Panc1 (cell line): ENCODE measurements at places on chromosomes 5 and 9.

DNA sequence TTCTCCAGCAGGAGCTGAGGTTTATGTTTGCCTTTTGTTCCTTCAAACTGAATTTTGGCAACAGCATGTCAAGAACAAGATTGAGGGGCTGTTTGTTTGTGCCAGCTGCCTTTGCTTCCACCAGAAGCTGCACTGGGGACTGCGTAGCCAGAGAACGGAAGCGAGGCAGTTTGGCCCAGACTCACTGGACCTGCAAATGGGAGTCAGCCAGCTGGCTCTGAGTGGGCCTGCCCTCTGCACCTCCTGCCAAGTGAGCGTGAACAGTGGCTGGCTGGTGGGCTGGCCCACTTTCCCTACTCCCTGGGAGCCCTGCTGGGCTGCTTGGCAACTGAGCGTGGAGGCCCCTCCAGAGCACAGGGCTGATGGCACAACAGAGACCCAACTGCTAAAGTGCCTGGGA is 111.6 kb downstream of the GALNT10 start:
- no peak overlapping the region for H3K4me3 ChIP-seq
- no peaks in the 10 kb centered on the region for H3K27me3 ChIP-seq
- H3K27ac ChIP-seq: no peak overlapping the region
- H3K36me3 ChIP-seq: no peaks in the 10 kb centered on the region
- no peaks in the 10 kb centered on the region; the same call in 1 of the 2 replicates for H3K4me1 ChIP-seq

DNA sequence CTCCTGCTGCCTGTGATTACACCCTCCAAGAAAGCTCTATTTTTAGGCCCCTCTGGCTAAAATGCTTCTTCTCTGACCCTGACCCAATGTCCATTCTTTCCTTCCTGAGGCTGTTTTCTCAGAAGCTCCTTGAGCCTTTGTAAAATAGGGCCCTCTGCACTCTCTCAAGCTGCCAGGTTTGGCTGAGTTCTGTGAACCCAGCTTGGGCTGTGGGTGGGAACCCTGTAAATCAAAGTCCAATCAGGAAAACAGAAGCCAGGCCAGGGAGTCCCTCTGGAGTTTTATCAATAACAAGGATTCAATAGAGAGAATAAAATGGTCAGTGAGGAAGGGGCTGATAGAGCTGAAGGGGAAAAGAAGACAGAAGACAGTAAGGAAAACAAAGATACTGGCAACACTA is 43.7 kb upstream of the ERCC6L2 start:
- no peak for DNase-seq
- no peaks in the 10 kb centered on the region for H3K36me3 ChIP-seq
- no peaks in the 10 kb centered on the region for H3K4me1 ChIP-seq
- no peak overlapping the region for H3K27ac ChIP-seq
- H3K27me3 ChIP-seq: no peaks in the 10 kb centered on the region; the same call in 1 of the 2 replicates

DNA sequence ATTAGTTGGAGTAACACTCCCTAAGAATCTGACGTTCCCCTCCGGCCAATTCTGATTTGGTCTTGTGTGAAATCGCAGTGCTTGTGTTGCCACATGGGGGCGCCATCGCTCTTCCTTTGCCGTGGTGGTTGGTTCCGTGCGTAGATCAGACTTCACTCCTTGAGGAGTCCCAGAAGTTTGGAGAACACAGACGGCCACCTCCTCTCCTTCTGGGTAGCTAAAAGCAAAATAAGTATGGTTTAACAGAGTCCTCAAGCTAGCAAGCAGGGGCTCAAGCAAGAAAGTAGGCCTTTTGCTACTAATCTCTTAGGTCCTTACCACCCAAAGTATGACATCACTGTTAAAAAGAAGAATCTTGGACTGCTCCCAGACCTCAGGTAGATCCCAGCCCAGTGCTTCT is 59.5 kb downstream of the HSPA4 start:
- no peak overlapping the region for H3K4me3 ChIP-seq
- H3K27ac ChIP-seq: no peak overlapping the region
- H3K4me1 ChIP-seq: peaks cover 9% of the 10 kb centered on the region
- no peaks in the 10 kb centered on the region for H3K27me3 ChIP-seq

- no peaks in the 10 kb centered on the region for H3K4me1 ChIP-seq
- H3K27ac ChIP-seq: no peak overlapping the region
- no peaks in the 10 kb centered on the region for H3K36me3 ChIP-seq
- no peak overlapping the region for H3K4me3 ChIP-seq
- H3K27me3 ChIP-seq: no peaks in the 10 kb centered on the region
These were observed 303.6 kb downstream of the FBXL17 start for GRCh38 chr5:108078345-108078744.

- DNase-seq: no peak
- H3K36me3 ChIP-seq: no peaks in the 10 kb centered on the region
- peaks cover 5% of the 10 kb centered on the region; the same call in 1 of the 2 replicates for H3K27me3 ChIP-seq
- H3K27ac ChIP-seq: no peak overlapping the region
- H3K4me1 ChIP-seq: 0 out of 2 replicates have a peak, but pooled peaks cover 4% of the 10 kb centered on the region
These were observed 1.9 kb upstream of the RNF180 start for GRCh38 chr5:64163746-64164145.

- no peaks in the 10 kb centered on the region; the same call in 1 of the 2 replicates for H3K36me3 ChIP-seq
- no peaks in the 10 kb centered on the region for H3K27me3 ChIP-seq
- no peak overlapping the region for H3K4me3 ChIP-seq
- no peak for DNase-seq
- no peaks in the 10 kb centered on the region for H3K4me1 ChIP-seq
These were observed 9.5 kb downstream of the NUDT2 start for GRCh38 chr9:34338665-34339385.

DNA sequence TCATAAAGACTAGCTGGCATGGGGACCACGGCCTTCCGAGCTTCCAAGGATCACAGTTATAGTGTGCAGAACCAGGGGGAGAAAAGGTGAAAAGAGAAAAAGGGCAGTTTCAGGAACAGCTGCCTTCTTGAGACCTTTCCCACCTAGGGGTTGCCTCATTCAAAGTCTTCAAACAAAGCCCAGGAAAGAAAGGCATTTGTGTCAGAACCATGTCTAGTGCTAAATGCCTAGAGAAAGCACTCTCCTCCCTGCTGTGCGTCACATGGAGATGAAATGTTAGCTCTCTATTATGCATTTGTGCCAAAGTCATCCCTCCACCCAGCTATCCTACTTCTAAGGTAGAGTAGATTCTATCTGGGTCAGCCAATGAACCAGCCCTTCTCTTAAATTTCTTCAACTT is 1037.3 kb upstream of the WWC1 start:
- H3K4me1 ChIP-seq: no peaks in the 10 kb centered on the region
- no peak overlapping the region for H3K4me3 ChIP-seq
- H3K27me3 ChIP-seq: no peaks in the 10 kb centered on the region
- no peaks in the 10 kb centered on the region for H3K36me3 ChIP-seq
- DNase-seq: no peak
- H3K27ac ChIP-seq: no peak overlapping the region

GRCh38 chr5:140631831-140632365 is 1.1 kb downstream of the CD14 start:
- H3K36me3 ChIP-seq: no peaks in the 10 kb centered on the region
- H3K27ac ChIP-seq: no peak overlapping the region
- peaks cover 8% of the 10 kb centered on the region for H3K4me1 ChIP-seq
- DNase-seq: no peak
- peak overlapping the region; percentile 54 for H3K4me3 ChIP-seq
- no peaks in the 10 kb centered on the region for H3K27me3 ChIP-seq
